HFF-Myc (cell line): ENCODE measurements at places on chromosomes 2 and 18.

- no peak for DNase-seq
Observed at GRCh38 chr18:75199327-75199726, 9.6 kb downstream of the PTGR3 start.

DNA sequence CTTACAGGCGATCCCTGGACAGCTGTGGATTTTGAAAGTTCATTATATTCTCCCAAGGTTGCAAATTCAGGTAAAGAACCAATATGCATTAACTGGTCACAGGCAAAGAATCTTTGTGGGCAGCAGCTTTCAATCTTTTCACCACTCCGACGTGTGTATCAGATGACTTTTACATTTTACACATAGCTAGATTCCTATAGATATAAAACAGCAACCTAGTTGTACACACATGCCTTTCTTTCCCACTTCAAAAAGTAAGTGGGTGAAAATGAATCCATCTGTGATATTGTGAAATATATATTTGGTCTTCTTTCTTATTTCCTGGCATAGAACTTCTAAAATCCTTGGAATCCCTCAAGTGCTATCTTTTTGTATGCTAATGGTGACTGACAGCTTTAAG is 72.5 kb downstream of the SCG2 start:
- DNase-seq = no peak

DNA sequence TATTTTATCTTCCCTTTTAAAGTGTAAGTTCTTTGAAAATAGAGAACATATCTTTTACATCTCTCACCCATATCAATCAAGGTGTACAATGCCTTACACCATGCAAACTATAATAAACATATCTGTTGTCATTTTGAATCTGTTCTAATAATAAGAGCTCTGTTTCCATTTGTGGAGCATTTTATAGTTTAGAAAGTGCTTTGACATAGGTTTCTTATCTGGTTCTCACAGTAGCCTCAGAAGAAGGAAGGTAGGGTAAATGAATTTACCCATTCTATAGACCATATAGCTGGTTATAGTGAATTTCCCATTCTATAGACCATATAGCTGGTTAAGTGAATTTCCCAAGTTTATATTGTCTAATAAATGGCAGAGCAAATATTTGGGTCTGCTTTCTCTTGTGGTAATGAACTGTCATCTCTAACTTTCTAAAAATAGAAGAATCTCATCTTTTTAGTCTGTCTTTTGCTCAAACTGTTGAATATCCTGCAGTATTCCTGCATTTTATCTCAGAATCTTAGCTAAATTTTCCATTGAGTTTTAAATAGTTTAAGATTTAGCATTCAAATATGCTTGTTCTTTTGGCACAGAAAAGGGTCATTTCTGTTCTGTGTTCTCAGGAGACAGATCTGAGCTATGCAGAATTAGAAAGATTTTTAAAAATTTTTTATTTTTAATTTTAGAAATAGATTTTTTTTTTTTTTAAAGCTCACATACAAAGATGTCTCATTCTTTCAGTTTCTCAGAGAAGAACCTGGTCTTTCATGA is 80.7 kb upstream of the STON1 start:
- DNase-seq = no peak

GRCh38 chr2:129165006-129165405 is 814.5 kb upstream of the RAB6C start:
- DNase-seq = no peak

GRCh38 chr2:128867936-128868636 is 549.4 kb upstream of the HS6ST1 start:
- DNase-seq = no peak

DNA sequence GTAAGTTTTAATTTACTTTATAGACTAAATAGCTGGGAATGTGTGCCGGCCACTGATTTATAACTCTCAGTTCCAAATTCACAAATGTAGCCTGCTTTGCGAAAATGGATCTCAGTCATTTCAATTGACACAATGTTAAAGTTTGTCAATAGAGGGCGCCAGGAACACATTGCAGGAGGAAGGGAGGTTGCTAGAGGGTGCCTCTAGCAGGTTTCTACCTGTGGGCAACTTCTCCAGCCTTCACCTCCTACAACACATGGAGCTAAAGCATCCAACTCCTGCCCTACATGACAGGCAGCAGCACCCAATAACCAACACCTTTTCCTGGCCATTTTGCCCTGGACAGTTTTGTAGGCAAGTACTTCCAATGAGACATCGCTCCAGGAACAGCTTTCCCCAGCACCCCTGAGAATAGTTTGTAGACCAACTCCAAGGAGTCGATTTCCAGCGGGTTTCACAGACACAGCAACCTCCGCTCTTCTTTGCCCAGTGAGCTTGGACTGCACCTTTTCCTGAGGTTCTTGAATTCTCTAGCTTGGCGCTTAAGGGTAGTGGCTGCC is 784.8 kb upstream of the CDH2 start:
- DNase-seq = peak; percentile 2

DNA sequence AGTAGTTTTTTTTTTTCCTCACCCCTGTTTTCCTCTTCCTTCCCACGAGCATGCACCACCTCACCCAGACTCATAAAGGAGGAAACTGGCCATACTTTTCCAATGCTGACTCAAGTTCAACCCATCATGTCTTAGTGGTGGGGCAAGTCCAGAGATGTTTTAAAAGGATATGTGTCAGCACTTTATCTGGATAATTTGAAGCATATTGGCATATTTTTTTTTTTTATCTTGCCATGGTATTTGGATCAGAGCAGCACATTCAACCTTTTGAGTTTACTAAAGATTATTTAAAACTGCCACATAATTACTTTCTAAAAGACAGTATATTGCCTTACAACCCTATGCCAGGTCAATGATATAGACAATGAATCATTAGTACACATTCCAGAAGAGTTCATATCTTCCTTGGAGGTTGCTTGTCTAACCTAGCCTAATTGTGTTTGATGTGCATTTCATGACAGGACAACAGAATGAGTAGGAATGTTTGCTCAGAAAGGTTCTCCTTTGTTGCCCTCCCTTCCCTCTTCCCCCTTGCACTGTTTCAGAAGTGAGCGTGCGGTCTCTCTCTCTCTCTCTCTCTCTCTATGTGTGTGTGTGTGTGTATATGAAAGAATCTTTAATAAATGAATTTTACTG is 950.7 kb upstream of the FAM98A start:
- DNase-seq = no peak

- DNase-seq = no peak
Observed at GRCh38 chr18:74074668-74075564, 72.7 kb downstream of the FBXO15 start.

GRCh38 chr2:31079665-31080064 is 58.6 kb downstream of the GALNT14 start:
- DNase-seq = no peak

DNA sequence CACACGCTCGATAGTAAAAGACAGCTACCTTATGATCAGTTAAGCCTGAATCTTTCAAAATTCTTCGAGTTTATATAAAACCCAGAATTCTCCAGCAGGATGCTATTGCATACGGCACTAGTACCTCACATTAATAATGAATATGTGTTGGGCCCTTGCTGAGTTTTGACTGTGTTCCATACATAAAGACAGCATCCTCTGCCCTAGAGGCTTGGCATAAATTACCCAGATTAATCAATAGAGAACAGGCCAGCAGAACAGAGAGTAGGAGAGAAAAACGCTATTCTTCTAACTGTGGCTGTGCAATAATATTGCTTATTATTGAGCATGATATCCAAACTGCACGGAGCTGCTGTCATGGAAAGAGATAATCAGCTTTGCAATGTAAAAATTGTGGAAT is 194.3 kb downstream of the SOX11 start:
- no peak for DNase-seq

DNA sequence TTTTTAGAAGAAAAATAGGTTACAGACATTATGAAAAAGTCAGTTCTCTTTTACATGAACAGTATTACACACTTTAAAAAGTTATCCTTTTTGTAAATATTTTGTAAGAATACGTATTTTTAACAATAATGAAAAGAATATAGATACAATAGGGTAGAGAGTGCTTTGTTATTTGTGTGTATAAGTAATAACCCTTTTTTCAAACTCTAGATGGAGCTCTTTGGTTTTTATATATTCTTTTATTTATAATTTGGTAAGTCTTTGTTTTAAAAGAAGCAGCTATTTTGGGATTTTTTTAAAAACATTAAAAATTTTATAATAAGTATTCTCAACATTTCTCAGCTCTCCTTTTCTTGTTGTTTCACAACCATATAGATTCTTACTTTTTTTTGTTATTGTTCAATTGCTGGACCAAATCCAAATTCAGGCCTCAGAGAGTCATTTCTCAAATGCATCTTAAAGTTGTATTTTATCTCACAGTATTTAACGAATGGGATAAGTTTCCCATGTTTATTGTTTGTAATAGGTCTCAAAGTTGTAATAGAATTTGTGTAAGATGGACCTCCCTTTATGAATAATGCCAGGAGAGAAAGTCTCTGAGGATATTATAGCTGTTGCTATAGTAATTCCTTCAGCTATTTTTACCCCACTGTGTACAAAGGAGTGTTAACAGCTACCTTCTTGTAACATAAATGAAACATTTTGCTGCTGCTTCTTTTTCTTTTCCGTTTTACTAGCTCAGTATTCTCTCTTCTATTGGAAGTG is 46.4 kb downstream of the ACYP2 start:
- DNase-seq = no peak

DNA sequence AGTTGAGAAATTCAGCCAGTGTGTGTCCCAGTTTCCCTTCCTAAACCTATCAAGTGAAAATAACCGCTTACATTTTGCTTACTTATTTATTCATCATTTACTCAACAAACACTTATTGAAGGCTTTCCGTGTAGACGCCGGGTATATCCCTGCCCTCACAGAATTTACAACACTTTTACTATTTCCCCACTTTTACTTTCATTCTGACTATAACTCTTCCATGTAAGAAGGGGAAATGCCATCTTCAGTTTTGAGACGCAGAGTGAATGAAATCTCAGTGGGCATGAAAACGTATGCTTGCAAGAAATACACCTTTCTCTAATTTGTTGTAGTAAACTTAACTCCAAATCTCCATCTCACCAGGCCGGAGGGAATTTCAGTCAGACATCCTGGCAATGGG is 251.0 kb upstream of the CHAC2 start:
- DNase-seq = no peak

GRCh38 chr2:190744041-190744440 is 95.2 kb downstream of the NAB1 start:
- DNase-seq = no peak

DNA sequence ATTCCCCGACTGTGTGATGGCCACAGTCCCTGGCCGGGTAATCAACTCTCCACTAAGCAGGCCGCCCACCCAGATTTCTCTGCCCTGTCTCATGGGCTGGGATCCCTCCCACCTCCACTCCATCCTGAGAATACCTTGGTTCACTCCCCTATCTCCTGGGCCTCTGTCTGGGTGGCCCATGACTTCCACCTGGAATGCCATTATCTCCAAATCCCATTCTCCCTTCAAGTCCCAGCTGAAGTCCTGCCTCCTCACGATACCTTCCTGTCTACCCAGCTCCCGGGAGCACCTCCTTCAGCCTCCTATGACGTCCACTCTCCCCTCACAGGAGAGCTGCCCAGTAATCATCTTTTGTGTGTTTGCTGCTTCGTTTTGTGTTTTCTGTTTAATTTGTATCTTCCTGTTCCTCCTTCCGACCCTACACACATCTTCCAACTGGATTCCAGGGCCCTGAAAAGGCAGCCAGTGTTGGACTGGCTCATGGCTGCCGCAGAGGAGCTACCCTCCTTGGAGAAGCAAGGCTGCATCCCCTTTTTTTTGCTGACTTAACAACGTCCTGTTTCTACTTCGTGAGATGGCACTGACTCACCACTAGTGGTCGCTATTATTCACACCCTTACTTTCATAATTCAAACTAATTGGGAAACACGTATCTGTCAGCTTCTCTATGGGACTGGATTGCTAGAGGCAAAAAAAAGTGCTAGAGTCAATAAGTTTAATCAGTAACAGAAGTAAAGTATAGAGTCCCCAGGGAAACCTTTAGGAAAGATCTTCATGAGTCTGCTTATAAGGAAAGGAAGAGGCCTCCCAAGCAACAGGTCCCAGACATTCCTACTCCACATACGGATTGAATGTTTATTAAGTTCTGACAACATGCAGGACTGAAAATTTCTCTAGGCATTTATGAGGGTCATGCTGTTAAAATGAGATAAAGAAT is 171.9 kb upstream of the GATA6 start:
- DNase-seq = peak; percentile 15
